ENCODE measurements at places on chromosomes 1 and 21. TPM values are rescaled to one million over a fixed set of nuclear protein-coding genes. Genes with fewer than 3 reads are reported as not detected.

WNT3A gene
- not detected for total RNA-seq

NPR1 gene
- total RNA-seq = not detected

KIF26B gene
- total RNA-seq = 0.03 TPM

ETNK2 gene
- 3.4 TPM for total RNA-seq

A3GALT2 gene
- 0.26 TPM for total RNA-seq

FALEC gene
- total RNA-seq = 0.85 TPM

MPZ gene
- total RNA-seq = 3.6 TPM

SPRR2B gene
- total RNA-seq = not detected

OR2M3 gene
- total RNA-seq = not detected

PLA2G2A gene
- total RNA-seq = not detected

NECTIN4 gene
- total RNA-seq = not detected

RHOU gene
- 2.0 TPM for total RNA-seq

RAB25 gene
- 1.9 TPM for total RNA-seq

SPATA1 gene
- 2.3 TPM for total RNA-seq

FAAH gene
- 10.4 TPM for total RNA-seq

INSRR gene
- 0.07 TPM for total RNA-seq

ANGPTL7 gene
- total RNA-seq = not detected

UBE2J2 gene
- 83.6 TPM for total RNA-seq

ALX3 gene
- not detected for total RNA-seq

CFAP74 gene
- total RNA-seq = not detected

NR0B2 gene
- not detected for total RNA-seq

HLCS gene
- total RNA-seq = 13.1 TPM

MAEL gene
- not detected for total RNA-seq

BMP8A gene
- total RNA-seq = 0.38 TPM

SRRM1 gene
- total RNA-seq = 181 TPM

LDLRAD1 gene
- total RNA-seq = not detected

OR11L1 gene
- total RNA-seq = not detected

SGIP1 gene
- total RNA-seq = not detected

TAF5L gene
- total RNA-seq = 21.9 TPM
